Stimulated activated CD4-positive, alpha-beta T cell treated with anti-CD3 and anti-CD28 coated beads, Interleukin-2, amount 100 ng/mL, for 24 hours (primary cell): ENCODE measurements at places on chromosomes 4 and X.

DNA sequence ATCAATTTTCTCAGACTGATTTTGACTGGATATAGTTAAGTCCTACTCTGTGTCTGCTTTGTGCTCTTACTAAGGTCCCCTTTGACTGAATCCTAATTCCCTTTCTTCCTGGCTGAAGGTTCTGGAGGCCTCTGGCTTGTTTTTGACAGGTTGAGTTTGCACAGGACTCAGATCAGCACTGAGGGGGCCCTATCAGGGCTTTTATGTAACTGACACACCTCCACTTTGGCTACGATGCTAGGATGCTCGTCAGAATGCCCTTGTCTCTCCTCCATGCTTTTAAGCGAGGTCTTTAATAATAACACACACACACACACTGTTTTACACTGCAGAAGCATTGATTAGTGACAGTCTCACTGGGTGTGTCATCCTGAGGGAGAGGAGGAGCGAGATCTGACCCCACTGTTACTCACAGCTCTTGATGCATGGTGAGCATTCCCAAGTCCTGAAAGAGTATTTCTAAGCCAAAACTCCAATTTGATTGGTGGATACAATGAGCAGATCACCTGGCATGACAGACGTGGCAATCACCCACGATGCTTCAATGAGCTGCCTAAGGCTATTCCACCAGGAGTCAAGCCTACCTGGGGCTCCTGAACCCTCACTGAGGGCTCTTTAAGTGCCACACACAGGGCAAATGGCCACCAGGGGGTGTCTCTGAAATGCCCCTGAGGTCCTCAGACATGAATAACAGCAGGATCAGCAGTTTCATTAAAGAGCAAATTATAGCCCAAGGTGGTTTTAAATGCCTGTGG lies 130.4 kb upstream of the CPEB2 start:
- DNase-seq: peak; percentile 39

GRCh38 chr4:119124352-119124751 lies 11.3 kb upstream of the MYOZ2 start:
- no peak for DNase-seq

DNA sequence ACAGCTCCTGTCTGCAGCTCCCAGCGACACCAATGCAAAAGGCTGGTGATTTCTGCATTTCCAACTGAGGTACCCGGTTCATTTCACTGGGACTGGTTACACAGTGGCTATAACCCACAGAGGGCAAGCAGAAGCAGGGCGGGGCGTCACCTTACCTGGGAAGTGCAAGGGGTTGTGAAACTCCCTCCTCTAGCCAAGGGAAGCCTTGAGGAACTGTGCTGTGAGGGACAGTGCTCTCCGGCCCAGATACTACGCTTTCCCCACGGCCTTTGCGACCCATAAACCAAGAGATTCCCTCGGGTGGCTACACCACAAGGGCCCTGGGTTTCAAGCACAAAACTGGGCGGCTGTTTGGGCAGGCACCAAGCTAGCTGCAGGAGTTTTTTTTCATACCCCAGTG lies 218.9 kb downstream of the PPP3CA start:
- no peak for DNase-seq

DNA sequence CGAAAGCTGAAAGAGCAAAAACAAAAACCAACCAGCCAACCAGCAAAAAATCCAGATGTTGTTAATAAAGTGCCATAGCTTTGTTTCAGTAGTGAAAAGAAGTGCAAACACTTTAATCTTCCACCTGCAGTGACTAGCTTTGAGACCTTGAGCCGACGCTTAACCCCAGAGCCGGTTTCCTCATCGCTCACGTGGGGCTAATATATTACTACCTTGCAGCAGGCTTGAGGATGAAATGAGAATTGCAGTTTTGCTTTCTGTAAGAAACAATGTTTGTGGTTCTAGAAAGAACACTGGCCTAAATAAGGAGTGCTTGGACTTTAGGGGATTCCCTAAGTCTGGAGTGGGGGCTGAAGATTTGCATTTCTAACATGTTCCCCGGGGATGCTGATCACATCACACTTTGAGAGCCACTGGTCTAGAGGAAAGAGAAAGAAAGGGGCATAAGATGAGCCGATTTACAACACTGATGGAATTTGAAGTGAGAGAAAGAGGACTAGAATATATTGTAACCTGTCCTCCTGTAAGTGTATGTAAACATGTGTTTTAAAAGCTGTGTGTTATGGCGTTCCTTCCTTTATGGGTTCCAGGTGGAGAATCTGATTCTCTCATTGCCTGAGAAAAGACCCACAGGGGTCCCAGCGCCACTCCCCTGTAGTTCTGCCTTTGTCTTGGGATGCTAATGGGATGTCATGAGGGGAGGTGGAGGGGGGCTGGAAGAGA lies 1.4 kb downstream of the FGF2 start:
- peak; percentile 32 for DNase-seq

GRCh38 chr4:77734928-77735327 lies 84.2 kb downstream of the CNOT6L start:
- no peak for DNase-seq

DNA sequence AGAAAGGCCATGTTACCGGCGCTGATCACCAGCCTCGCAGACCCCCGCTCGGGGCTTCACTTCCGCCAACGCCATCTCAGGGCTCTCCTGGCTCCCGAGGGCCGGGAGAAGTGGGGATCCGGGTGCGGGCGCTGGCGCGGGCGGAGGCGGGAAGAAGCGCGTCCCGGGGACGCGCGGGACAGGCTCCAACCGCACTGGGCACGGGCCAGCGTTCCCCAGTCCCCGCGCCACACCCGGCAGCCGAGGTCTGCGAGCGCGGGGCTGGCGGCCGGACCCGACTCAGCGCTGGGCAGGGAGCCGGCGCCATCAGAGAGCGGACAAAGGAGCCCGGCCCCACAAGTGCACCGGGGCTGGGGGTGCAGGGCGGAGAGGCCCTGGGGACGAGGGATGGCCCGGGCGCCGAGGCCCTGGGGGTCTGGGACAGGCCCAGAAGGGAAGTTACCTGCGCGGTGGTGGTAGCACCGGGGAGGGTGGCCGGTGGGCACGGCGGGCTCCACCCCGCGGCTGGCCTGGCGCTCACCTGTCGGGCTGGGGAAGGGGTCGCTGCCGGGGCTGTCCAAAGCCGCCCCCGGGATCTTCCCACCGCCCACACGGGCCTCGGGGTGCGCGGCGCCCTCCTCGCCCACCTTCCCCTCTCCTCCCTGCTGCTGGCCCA lies 449 bp downstream of the CTPS2 start:
- DNase-seq: peak; percentile 7

DNA sequence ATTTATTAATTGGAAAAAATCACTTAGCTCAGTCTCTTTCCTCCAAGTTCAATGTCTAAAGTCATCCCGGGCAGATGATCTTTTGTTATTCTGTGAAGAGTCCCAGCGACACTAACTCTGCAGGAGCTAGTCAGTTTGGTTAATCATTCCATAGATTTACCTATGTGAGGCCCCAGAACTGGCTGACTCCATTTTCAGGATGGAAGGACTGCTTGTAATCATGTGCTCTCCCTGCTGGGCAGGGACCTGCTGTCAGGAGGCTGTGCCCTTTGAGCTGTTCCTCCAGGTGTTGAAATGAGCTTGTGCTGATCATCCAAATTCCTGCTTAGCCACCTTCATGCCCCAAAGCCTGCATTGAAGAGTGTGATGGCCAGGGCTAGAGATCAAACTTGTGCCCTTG lies 169.8 kb downstream of the NHS start:
- DNase-seq: no peak
